CD4-positive, alpha-beta T cell treated with Interleukin-17A for 1 hour (primary cell): ENCODE measurements at places on chromosomes 3 and 15.
A peak's percentile ranks its signal among the peaks of the same experiment; 100 is the strongest.

DNA sequence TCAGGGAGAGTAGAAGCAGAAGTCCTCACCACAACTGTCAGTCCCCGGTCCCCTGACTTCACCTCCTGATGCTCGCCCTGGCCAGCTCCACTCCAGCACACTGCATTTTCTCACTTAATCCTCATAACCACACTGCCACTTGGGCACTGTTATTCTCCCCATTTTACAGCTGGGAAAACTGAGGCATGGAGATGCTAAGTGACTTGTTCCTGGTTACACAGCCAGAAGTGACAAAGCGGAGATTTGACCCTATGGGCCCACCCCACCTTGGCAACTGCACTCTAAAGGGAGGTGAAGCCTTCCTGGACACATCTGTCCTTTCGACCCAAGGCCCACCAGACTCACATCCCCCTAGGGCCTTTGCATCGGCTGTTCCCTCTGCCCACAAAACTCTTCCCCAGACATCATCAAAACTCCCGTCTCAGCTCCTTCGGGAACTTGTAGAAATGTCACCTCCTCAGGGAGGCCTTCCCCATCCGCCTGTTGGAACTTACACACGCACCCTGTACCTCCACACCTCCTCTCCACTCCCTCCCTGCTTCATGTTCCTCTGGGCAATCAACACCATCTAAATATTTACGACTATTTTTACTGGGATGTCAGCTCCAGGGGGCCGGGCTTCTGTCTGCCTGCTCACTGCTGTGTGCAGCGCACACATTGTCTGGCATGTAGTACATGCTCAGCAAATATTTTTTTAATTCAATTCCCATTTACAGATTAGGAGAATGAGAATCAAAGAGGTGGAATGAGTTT lies 3.1 kb downstream of the GRIP2 start:
- DNase-seq = no peak

DNA sequence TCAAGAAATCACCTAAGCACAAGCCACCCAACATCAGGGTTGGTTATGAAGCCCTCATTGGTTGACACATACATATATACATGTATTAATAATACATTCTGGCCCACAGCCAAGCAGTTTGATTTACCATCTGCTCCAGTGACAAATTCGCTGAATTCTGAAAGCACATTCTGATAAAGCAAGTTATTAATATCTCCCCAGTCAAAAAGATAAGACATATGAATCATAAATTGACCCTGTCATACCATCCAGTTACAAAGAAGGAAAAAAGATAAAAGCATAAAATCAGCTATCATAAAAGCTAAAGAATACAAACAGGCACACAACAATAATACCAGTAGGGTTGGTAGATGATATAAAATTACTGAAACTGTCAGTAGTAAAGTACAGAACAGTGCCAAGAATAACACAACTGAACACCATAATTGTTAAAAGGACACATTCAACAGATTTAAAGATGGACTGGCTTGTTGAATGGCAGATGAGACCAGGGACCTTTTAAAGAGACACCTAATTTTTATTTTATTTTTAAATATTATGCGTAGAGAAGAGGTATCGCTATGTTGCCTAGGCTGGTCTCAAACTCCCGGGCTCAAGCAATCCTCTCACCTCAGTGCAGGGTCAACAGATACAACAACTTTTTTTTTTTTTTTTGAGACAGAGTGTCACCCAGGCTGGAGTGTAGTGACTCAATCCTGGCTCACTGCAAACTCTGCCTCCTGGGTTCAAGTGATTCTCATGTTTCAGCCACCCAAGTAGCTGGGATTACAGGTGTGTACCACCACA lies 7.7 kb downstream of the SNX4 start:
- no peak for DNase-seq

DNA sequence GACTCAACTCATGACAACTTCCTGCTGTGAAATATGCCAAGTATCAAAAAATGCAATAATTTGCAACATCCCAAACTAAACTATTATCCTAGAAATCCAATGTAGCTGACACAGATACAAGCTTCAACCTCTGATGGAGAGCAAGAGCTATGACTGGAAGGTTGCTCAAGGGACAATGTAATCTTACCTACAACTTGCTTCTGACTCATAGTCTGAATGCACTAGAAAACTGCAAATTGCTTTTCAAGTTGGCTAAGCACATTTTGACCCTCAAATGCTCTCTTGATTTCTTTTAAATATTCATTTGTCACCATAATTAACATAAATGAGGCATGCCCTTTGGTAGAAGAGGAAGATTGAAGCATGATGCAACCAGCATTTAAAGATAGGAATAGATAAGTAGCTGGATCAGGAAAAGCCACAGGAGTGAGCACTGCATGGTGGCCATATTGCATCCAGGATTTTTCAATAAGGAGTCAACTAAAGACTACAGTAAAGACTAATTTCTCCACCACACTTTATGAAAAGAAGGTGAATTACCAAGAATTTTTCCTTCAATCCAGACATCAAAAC lies 630.8 kb upstream of the GBE1 start:
- no peak for DNase-seq

- no peak for DNase-seq
Measured at GRCh38 chr15:101709466-101709865, 14.8 kb downstream of the TARS3 start.

DNA sequence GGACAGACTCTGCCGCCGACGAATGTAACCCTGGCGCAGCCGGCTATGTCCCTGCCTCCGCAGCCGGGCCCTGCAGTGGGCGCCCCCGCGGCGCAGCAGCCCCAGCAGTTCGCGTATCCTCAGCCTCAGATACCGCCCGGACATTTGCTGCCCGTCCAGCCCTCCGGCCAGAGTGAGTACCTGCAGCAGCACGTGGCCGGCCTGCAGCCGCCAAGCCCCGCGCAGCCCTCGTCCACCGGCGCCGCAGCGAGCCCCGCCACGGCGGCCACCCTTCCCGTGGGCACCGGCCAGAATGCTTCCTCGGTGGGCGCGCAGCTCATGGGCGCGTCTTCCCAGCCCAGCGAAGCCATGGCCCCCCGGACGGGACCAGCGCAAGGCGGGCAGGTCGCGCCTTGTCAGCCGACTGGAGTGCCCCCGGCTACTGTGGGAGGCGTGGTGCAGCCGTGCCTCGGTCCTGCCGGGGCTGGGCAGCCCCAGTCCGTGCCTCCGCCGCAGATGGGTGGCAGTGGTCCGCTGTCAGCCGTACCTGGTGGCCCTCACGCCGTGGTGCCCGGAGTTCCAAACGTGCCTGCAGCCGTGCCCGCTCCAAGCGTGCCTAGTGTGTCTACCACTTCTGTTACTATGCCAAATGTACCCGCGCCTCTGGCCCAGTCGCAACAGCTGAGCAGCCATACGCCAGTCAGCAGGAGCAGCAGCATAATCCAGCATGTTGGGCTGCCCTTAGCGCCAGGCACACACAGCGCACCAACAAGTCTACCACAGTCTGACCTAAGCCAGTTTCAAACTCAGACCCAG lies 2.4 kb downstream of the TSC22D2 start:
- peak; percentile 32 for DNase-seq

- no peak for DNase-seq
Measured at GRCh38 chr3:12044860-12045259, 40.7 kb downstream of the SYN2 start.

DNA sequence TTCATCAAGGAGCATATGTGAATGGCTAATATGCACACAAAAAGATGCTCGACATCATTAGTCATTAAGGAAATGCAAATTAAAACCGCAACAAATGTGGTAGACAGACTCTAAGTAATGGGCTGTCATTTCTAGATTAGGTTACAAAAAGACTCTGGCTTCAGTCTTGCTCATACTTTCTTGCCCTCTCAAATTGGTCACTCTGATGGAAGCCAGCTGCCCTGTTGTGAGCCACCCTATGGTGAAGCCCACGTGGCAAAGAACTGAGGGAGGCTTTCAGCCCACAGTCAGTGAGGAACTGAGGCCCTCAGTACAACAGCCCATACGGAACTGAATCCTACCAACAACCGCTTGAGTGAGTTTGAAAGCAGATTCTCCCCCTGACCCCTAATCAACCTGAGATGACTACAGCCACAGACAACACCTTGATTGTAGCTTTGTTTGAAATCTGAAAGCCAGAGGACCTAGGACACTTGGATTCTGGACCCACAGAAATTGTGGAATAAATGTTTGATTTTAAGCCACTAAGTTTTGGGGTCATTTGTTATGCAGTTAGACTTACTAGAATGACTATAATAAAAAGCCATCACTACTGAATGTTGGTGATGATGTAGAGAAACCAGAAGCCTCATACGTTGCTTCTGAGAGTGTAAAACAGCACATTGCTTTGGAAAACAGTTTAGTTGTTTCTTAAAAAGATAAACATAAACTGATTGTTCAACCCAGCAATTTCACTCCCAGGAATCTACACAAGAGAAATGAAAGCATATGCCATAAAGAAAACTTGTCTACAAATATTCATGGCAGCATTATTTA lies 45.7 kb downstream of the EHHADH start:
- no peak for DNase-seq

GRCh38 chr3:28317438-28318022 lies 31.0 kb upstream of the ZCWPW2 start:
- DNase-seq = peak; percentile 73

GRCh38 chr3:126025116-126025729 lies 56.2 kb downstream of the ROPN1B start:
- DNase-seq = no peak

- DNase-seq = no peak
Measured at GRCh38 chr3:194072097-194072428, 63.9 kb upstream of the HES1 start.

- peak; percentile 21 for DNase-seq
Measured at GRCh38 chr3:23442598-23443383, 239.7 kb downstream of the UBE2E2 start.

DNA sequence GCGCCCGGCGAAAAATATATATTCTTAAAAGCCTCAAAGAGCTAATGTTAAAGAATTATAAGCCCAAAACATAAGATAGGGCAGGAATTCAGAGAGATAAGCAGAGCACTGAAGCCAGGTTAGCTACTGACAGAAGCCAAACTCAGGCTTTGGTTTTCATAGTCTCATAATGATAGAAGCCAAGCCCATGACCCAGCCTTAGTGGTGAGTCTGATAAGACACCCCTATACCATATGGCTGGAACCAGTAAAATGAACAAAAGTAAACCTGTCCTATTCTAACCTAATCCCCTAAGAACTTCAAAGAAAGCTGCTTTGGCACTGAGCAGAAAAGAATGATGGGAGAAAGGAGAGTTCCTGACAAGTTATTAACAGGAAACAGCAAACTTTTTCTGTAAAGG lies 25.9 kb downstream of the MYO9A start:
- no peak for DNase-seq

DNA sequence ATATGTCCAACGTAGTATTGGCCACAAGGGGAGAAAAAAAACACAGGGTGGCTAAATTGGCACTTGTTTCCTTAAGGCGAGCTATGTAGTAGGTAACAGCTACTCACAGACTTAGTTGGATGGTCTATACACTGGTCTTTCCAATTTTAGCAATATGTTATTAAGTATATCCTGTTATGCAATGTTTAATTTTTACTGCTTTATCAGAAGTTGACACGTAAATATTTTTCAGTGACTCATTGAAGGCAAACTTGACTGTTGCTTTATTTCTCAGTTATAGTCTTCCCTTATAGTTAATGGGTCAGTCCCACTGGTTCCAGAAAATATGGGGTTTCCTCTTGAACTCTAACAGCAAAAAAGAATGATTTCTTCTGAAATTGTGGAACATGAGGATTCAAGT lies 46.5 kb downstream of the ADPGK start:
- no peak for DNase-seq

- no peak for DNase-seq
Measured at GRCh38 chr15:26887926-26888666, 21.2 kb downstream of the GABRA5 start.
